Left lung (tissue), 14 donors: ENCODE measurements at places on chromosomes 1 and 21. TPM values are rescaled to one million over a fixed set of nuclear protein-coding genes. Genes with fewer than 3 reads are reported as not detected.

Gene SYTL1
- polyA plus RNA-seq = 4.7 TPM

Gene DMRTB1
- polyA plus RNA-seq = not detected

Gene TNFRSF25
- 20.1 TPM for polyA plus RNA-seq

Gene GNAT2
- polyA plus RNA-seq = not detected

Gene FAM167B
- 7.1 TPM for polyA plus RNA-seq

Gene C1orf94
- not detected for polyA plus RNA-seq

DNA sequence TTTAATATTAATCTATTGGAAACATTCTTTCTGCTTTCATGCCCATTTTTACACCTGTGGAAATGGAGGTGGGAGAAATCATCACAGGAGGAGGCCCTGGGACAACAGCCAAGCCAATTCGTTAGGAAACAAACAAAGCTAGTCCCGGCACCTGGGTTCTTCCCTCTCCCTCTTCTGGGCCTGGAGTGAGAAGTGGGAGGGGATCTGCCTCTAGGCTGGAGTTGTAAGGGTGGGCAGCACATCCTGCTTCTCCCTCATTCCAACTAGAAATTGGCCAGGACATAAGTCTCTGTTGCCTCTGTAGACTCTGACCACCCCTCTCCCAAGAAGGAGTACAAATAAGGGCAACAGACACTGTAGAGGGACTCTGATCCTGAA, 20.2 kb upstream of the ERO1B start:
- H3K36me3 ChIP-seq = no peaks in the 10 kb centered on the region
- no peak for DNase-seq
- no peaks in the 10 kb centered on the region for H3K4me1 ChIP-seq
- no peaks in the 10 kb centered on the region for H3K27me3 ChIP-seq
- no peak overlapping the region for H3K4me3 ChIP-seq

DNA sequence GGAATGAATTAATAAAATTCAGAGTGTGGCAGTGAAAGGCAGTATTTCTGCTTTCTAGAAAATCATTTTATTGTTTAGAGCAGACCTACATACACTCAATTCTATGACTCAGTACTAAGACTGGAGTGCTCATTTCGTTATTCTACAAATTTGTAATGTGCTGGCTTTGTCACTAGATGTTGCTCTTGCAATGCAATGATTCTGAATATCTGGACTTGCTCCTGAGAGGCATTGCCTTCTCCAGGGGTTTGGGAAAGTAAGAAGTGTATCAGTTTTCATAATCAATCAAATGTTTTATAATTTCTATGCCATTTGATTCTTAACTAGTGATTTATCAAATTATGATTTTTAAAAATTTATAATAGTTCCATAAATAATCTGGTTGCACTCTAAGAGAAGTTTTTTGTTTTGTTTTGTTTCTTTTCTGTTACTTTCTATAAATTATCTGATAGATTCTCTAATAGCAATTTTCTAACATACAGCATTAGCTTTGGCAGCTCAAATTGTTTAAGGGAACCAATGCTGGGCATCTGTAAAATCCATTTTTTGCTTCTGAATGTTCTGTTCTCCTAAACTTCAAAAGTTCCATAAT, 280.5 kb upstream of the SGIP1 start:
- H3K4me3 ChIP-seq = no peak overlapping the region
- no peak overlapping the region for H3K27ac ChIP-seq
- H3K4me1 ChIP-seq = no peaks in the 10 kb centered on the region

DNA sequence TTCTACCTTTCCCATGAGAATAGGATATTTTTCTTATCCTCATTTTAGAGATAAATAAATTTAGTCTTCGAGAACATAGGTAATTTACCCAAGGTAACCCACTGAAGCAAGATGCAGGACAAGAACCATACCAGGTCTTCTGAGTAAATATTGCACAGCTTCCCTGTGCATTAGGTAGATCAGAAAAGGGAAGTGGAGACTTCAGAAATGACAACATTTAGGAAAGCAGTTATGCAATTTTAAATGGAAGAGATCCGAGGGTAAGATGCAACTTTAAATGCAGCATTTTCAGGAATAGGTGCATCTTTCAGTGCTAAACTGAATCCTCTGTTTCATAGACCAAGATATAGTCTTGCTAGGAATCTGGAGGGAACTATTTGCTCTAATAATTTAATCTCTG, 206.4 kb upstream of the SGIP1 start:
- H3K27ac ChIP-seq = no peak overlapping the region
- no peak overlapping the region for H3K4me3 ChIP-seq
- H3K27me3 ChIP-seq = no peaks in the 10 kb centered on the region
- H3K36me3 ChIP-seq = no peaks in the 10 kb centered on the region
- no peak for DNase-seq

DNA sequence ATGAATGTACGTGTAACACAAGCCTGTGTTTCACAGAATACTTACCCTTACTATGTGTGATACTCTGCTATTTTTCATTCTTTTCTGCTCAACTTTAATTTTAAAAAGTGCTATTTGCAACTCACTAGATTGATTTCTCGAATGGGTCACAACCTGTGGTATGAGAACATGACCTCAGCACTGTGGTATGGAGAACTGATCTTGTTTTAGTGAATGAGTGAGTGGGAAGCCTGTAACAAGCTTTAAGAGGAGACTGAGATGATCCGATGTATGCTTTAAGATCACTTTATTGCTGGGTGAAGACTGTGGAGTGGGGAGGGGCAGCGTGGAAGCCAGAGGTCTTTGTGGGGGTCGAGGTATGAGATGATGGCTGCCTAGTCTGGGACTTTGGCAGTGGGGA, 21.6 kb downstream of the MECR start:
- DNase-seq = no peak
- H3K36me3 ChIP-seq = peaks cover 54% of the 10 kb centered on the region
- no peak overlapping the region for H3K27ac ChIP-seq
- H3K27me3 ChIP-seq = no peaks in the 10 kb centered on the region
- H3K4me3 ChIP-seq = no peak overlapping the region
- H3K4me1 ChIP-seq = no peaks in the 10 kb centered on the region

DNA sequence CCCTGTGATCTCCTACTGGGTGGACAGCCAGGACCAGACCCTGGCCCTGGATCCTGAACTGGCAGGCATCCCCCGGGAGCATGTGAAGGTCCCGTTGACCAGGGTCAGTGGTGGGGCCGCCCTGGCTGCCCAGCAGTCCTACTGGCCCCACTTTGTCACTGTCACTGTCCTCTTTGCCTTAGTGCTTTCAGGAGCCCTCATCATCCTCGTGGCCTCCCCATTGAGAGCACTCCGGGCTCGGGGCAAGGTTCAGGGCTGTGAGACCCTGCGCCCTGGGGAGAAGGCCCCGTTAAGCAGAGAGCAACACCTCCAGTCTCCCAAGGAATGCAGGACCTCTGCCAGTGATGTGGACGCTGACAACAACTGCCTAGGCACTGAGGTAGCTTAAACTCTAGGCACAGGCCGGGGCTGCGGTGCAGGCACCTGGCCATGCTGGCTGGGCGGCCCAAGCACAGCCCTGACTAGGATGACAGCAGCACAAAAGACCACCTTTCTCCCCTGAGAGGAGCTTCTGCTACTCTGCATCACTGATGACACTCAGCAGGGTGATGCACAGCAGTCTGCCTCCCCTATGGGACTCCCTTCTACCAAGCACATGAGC, 17.2 kb upstream of the SLC25A44 start:
- no peak overlapping the region for H3K4me3 ChIP-seq
- H3K36me3 ChIP-seq = no peaks in the 10 kb centered on the region
- H3K27me3 ChIP-seq = no peaks in the 10 kb centered on the region
- H3K4me1 ChIP-seq = no peaks in the 10 kb centered on the region

DNA sequence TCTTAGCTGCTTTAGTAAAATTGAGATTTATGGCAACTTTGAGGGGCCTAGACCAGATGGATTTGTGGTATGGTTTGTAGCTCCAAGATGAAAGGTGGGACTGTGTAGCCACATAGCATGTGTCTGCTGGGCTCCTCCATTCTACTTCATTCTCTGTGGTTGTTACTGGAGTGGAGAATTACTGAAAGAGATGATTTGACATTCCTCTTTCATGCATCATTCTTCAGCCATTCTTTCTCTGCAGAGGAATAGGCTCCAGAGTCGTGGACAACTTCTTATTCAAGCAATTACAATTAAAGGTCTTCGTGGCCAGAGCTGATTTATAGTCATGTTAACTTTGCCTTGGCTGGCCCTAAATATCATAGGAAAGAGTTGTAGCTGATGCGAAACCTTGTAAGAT, 328.9 kb downstream of the PAPPA2 start:
- no peaks in the 10 kb centered on the region for H3K27me3 ChIP-seq
- no peaks in the 10 kb centered on the region for H3K4me1 ChIP-seq
- H3K36me3 ChIP-seq = no peaks in the 10 kb centered on the region
- H3K27ac ChIP-seq = no peak overlapping the region
- no peak overlapping the region for H3K4me3 ChIP-seq
- no peak for DNase-seq

DNA sequence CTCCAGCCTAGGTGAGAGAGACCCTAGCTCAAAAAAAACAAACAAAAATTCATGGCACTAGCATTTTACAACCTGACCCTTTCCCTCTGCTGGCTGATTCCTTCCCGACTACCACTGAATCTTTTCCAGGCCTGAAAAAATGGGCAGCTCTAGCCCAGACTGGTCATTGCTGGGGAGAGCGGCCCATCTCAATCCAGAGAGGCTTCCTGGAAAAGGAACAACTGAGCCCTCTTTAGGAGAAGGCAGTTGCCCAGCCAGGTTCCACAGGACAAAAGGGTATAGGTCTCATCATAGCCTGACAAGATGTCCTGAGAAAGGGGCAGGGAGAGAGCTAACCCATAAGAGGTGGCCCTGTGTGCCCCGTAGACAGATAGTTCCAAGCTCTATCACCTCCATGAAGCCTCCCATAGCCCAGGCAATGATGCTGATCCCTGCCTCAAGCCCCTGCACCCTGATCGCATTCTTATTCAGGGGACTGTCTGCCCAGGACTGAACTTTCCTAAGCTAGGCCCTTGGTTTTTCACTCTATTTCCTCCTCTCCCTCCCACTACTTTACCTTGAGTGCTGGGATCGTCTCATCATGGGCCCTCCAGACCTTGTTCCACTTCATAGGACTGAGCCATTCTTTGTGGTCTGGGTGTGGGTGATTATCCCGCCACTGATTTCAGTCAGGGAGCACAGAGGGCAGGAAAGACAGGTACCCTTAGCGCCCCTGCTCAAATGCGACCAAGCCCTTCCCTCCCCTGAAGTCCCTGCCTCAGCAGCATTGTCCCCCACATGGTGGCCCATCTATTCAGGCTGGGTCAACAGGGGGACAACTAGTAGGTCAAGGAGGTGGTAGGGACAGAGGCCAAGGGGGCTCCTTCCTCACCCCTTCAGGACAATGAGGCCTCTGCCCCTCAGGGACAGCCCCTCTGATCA, 18.2 kb downstream of the RHBG start:
- H3K36me3 ChIP-seq = no peaks in the 10 kb centered on the region
- no peak overlapping the region for H3K27ac ChIP-seq
- no peak overlapping the region for H3K4me3 ChIP-seq

DNA sequence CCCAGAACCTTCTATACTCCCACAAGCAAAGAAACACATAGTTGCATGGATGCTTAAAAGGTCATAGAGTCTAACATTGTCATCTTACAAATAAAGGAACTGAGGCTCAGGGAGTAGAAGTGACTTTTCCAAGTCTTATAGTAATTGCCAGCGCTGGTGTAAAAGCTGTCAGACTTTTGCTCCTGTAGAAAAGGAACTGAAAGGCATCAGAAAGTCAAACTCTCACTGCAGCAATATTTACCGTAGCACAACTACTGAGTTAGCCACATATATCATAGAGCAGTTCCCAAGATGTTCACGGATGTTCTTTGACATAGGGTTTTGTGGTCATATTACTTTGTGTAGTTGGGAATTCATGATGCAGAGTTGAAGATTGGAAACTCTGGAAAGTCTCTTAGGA, 16.6 kb upstream of the USP24 start:
- DNase-seq = no peak
- no peaks in the 10 kb centered on the region for H3K36me3 ChIP-seq
- no peaks in the 10 kb centered on the region for H3K27me3 ChIP-seq

DNA sequence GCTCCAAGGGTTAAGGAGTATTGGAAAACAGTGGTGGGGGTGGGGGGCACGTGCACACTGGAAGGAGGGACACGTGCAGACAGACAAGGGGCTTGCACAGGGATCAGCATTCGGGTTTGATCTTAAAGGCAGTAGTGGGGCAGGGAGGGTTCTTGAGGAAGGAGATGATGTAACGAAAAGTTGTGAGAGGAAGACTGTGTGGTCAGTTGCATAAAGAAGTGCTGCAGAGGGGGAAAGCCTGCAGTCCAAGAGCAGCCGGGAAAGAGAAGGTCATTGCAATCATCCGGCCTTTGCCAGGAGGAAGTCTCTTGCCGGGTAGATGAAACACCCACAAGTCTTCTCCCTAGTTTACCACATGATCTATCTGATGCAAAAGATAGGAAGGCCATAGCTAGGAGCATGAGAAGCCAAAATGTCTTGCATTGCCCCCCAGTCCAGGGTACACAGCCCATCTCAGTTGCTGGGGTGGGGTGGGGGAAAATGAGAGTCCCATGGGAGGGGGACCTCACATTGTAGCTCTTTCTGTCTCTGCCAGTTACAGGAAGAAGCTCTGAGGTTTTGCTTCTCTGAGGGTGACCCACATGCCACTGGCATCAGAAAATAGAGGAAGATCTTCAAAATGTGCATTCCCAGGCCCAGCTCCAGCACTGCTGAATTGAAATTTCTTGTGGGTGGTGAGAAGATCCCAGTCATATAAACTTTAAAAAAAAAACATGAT, 202.5 kb upstream of the RAB4A start:
- H3K36me3 ChIP-seq = no peaks in the 10 kb centered on the region
- DNase-seq = peak; percentile 51
- H3K4me3 ChIP-seq = no peak overlapping the region
- no peaks in the 10 kb centered on the region for H3K27me3 ChIP-seq

DNA sequence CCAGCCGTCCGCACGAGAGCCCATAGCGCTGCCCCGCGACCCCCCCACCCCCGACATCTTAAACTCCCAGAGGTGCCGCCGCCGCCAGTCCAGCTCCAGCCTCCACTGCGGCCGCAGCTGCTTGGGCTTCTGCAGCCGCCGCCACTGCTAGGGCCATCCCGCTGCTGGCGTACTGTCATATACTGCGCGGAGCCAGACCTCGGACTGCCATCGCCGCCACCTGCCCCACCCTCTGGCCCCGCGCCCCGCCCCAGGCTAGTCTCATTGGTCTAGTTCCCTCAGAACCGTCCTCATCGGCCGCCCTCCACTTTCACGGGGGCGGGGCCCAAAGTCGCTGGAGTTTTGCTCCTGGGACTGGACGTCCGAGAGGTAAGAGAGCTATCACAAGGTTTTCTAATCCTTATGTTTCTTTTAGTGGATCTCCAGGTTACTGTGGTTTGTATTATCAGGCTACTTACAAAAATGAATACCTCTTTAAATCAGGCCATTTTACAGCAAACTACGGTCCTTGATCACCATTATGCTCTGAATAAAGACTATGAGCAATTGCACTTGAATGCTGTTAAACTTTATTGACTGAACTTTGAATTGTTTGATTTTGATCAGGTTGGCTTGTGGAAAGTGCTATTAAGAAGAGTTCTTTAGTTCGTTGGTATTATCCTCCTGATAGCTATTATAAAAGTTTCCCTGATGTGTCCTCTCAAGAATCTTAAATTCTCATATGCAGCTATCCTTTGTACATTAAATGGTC, 2.8 kb upstream of the CD1D start:
- peaks cover 39% of the 10 kb centered on the region for H3K4me1 ChIP-seq
- no peak overlapping the region for H3K27ac ChIP-seq
- peak overlapping the region; percentile 17 for H3K4me3 ChIP-seq
- H3K36me3 ChIP-seq = no peaks in the 10 kb centered on the region
- H3K27me3 ChIP-seq = peaks cover 12% of the 10 kb centered on the region
- peak; percentile 78 for DNase-seq
